SIG-M5 (cell line): ENCODE measurements at places on chromosomes 2 and 18.

DNA sequence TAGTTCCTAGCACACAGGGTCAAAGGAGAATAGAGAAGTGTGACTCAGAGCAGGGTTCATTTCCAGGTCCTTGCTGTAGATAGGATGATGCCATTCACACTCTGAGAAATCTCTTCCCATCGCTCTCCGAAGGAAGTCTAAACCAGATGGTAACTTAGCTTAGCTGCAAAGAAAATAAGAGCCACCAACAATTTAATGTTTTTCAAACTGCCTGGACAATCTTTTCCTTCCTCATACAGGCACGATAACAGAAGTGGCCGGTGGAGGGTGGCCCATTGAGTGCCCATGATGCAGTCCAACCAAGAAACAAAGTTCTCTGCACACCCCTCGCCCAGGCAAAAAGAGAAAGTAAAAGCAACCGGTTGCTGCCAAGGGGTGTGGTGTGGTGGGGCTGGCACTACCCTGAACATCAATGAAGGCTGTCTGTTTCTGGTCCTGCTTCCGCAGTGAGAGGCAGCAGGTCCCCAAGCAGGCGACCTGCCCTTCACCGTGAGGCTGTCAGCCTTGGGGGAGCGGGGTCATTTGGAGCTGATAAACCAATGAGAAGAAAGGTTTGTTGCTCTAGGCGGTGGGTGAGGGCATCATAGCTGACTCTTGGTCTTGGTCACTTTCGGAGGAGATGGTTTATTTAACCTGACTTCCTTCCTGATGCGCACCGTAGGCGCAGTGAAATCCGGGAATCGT lies 105.6 kb upstream of the CD302 start:
- DNase-seq = no peak

DNA sequence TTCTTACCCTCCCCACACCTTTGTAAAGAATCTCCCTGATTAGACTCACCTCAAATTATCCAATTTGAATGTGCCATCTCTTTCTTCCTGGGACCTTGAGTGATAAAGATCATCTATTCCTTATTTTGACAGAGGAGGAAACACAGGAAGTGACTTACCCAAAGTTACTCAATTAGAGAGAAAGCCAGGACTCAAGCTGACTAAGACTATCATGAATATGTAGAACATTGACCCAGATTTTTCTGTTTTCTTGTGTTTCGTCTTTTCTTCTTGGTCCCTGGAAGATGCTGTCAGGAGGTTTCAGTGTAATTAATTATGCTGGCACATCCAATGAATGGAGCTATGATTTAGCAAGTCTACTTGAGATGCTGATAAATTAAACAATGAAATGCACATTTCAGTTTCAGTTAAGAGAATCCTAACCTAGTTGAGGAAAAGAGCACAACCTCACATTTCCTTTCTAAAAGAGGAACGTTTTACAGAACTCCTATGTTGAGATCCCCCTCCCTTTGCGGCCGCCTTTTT lies 380.4 kb downstream of the CLIP4 start:
- DNase-seq = no peak

DNA sequence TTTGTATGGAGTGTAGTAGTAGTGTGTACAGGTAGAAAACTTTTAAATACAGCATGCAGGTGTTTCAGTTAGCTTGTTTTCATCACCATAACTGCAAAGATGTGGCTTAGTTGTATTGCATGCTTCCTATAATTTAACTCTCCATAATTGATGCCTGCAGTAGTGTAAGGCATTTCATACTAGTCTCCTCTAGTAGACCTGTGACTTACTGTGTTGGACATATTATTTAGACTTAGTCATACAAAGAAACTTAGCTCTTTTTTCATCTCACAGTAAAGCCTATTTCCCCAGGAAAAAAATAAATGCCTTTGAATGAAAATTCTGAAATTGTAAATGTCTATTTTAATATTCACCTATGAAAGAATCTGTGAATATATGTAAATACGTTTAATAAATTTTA lies 52.8 kb upstream of the TWSG1 start:
- no peak for DNase-seq

GRCh38 chr2:233817995-233818638 lies 36.2 kb downstream of the HJURP start:
- DNase-seq = no peak

GRCh38 chr2:195587966-195588365 lies 69.1 kb upstream of the SLC39A10 start:
- DNase-seq = no peak
